ENCODE measurements at places on chromosomes 11 and 22.

DNA sequence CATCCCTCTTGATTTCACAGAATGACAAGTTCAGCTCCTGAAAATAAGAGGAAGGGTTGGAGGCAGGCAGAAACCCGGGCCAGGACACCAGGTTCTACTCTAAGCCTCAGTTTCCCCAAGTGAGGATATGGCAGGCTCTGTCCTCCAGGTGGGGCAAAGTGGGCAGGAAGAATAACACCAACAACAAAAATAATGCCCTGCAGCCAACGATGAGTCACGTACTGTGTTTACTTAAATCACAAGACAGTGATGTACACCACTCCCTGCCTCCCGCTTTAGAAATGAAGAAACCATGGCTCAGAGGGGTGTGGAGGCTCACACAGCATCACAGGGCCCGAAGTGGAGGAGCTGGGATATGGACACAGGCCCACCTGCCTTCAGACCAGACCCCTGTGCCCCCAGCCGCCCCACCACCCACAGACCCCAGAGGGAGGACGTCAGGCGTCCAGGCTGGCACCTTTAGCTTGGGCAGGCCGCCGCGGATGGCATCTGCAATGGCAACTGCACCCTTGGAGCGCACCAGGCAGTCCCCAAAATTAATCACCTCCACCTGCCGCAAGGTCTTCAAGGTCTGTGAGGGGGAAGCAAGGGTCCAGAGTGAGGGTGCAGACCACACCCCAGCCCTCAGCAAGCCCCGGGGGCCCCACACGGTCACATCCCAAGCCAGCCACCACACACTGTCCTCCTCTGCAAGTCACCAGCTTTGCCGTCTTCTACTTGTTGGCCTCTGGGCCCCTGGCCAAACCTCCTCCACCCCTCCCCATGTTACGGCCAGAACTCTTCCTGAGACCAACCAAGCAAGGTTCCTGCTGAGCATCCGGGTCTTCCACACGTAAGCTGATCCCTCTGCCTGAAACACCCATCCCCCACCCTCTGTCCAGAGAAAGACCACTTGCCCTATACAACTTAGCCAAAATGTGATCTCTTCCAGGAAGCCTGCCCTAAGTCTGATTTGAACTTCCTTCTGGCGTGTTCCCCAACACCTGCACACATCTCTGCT lies 15.8 kb upstream of the CHADL start:
- no peak for DNase-seq

DNA sequence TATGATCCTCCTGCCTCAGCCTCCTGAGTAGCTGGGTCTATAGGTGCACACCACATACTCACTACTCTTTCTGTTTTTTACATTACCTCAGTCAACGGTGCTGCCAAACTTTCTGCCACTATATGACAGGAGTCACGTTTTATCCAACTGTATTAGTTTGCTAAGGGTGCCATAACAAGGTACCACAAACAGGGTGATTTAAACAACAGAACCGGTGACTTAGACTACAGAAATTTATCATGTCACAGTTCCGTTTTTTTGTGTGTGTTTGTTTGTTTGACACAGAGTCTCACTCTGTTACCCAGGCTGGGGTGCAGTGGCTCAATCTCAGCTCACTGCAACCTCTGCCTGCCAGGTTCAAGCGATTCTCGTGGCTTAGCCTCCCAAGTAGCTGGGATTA lies 6.3 kb upstream of the SWAP70 start:
- DNase-seq = no peak

- DNase-seq = no peak
These were observed 1.7 kb upstream of the LRRC4C start for GRCh38 chr11:41461057-41461681.

DNA sequence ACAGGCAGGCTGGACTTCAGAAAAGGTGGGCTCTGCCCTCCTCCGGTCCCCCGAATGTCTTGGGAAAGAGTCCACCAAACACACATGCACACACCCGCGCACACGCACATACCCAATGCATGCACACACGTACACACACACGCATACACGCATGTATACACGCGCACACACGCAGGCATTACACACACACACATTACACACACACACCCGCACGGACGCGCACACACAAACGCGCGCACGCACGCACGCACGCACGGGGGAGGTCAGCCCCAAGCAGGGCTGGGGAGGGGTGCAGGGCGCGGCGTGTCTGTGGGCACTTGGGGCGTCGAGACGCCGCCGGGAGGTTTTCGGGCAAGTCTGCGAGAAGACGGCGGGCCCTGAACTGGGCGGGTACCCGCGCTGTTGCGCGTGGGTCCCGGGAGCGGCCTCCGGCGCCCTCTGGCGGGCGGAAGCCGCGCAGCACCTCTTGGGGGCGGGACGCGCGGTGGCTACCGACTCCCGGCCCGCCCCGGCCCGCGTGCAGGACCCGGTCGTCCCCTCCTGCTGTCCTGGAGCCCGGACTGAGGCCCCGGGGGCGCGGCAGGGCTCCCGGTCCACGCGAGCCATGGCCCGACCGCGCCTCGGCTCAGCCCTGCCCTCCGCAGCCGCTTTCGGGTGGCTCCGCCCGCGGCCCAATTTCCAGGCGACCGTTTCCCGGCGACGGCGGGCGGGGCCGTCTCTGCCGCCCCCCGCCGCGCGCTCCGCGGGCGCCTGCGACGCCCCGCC lies 3.6 kb downstream of the SEPTIN5 start:
- DNase-seq = no peak

All from NCI-H1436 treated with DMSO at 0.1 percent for 48 hours (cell line).